Right renal pelvis (tissue), 4 donors: ENCODE measurements at places on chromosomes 3 and 15. TPM values are rescaled to one million over a fixed set of nuclear protein-coding genes. Genes with fewer than 3 reads are reported as not detected.

DNA sequence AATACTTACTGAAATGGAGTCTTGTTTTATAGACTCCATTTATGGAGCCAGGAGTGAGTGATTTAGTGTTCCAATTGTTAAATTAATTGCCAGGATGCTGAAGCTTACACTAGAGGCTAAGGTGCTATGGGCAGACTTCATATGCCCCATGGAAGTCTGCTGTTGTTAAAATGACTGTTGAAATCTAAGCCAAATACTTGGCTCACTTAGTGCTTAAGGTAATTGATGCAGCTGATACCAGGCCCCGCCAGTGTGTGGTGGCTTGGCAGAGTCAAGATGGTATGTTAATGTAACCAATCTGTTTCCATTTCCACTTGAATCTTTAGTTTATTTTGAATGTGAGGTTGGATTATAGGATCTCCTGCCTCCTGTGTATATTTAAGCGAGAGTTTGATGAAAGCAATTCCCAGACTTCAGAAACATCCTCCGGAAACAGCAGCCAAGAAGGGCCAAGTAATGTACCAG lies 187.1 kb downstream of the ITPR1 start:
- no peak for DNase-seq

GRCh38 chr15:44802336-44802735 lies 66.0 kb downstream of the TRIM69 start:
- DNase-seq = no peak

DNA sequence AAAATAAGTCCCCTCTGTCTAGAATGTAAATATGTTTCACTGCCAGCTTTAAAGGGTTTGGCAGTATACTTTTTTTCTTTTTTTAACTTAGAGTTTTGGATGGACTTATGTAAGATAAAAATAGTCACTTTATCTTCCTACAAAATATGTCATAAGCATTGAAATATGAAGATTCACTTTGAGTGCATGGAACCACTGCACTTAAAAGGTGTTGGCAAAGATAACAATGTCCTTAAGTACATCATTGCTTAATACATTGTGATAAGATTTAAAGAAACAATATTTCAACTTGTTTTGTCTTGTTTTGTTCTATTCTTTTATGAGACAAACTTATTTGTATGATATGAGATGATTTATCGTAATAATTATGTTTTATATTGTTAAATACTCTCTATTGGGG lies 66.3 kb upstream of the NAALADL2 start:
- no peak for DNase-seq

Gene CCRL2
- 1.2 TPM for polyA plus RNA-seq

DNA sequence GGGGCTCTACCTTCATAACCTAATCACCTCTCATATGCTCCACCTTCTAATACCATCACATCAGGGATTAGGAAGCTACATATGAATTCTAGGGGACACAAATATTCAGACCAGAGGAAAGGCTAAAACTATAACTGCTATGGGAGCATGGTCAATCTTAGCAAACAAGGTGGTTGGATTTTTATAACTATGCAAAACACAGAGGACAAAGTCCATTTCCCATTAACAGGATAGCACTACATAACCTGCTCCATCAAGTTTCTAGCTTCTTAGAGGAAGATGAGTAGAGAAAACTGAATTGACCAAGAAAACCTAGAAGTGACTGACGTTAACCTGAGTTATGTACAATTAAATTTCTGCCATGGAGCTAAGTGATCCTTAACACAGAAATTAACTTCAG lies 398.6 kb downstream of the TBL1XR1 start:
- DNase-seq = no peak

- DNase-seq = no peak
Measured at GRCh38 chr3:56989977-56990640, 70.4 kb upstream of the SPATA12 start.

DNA sequence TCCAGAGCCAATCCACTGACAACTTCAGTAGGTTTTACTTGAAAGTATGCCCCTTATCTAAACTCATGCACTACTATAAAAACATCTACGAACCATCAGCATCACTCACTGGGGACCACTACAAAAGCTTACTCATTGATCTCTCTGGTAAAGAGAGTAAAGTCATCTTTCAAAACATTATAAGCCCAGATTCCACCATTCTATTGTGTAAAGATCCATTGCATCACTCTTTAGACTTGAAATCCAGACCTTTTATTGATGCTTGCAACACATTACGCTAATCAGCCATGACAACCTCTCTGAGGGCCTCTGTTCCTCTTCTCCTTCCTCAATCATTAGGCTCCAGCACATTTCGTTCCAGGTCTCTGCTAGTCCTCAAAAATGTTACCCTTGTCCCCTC lies 248.9 kb upstream of the WNT5A start:
- no peak for DNase-seq

- DNase-seq = no peak
Measured at GRCh38 chr15:68192117-68192516, 13.0 kb downstream of the CALML4 start.

- DNase-seq = no peak
Measured at GRCh38 chr3:31645256-31645655, 112.5 kb downstream of the STT3B start.

Gene CORO2B
- 26.7 TPM for polyA plus RNA-seq

DNA sequence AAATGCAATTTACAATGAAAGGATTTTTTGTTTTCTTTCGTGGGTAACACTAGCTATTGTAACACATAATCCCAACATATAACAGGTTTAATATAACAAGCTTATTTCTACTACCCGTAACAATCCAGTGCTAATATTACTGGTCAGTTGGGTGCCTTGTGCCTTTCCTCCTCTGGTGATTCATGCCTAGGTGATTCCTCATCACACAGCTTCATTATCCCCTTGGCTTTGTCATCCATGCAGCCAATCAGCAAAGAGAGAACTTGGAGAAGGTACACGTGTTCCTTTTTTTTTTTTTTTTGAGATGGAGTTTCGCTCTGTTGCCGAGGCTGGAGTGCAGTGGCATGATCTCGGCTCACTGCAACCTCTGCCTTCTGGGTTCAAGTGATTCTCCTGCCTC lies 30.7 kb downstream of the CHST14 start:
- no peak for DNase-seq

DNA sequence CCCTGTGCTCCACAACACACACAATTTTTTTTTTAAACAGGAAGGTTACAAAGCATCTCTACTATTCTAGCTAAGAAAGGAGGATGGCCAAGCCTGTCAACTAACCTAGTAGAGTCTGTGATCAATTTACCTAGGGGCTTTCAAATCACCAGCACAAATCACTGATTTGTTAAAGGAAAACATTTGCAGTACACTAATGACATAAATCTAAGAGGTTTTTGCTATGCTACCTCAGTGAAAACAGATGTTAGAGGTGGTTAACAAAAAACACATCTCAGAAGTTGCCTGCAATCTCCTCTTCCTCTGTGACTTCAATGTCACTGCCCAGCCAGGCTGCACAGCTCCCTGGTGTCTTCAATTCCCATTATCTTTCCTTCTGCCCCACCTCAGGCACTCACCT lies 72.0 kb downstream of the RAD18 start:
- no peak for DNase-seq

- DNase-seq = no peak
Measured at GRCh38 chr3:57530071-57530608, 14.0 kb downstream of the DNAH12 start.

DNA sequence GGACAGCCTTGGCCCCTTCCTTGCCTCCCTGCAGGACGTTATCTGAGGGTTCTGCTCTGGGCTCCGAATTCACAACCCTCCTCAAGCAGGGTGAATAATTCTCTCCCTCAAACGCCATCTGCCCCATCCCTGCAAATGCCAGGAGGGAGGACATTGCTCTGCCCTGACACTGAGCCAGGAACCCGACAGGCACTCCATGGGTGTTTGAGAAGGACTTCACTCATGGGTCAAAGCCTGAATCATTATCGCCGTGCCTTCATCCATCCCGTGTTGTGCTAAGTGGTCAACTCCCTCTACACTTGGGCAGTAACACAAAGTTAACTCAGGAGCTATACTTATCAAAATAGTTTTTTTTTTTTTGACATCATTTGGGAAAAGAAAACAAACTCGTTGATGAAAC lies 261.8 kb upstream of the IGF1R start:
- DNase-seq = no peak

GRCh38 chr3:107285197-107285596 lies 92.0 kb upstream of the CCDC54 start:
- no peak for DNase-seq

GRCh38 chr3:125172346-125172745 lies 40.2 kb downstream of the SLC12A8 start:
- DNase-seq = no peak

Gene CTXN2
- polyA plus RNA-seq = not detected
